ENCODE measurements at places on chromosomes 3 and 15. TPM values are rescaled to one million over a fixed set of nuclear protein-coding genes. Genes with fewer than 3 reads are reported as not detected.

DNA sequence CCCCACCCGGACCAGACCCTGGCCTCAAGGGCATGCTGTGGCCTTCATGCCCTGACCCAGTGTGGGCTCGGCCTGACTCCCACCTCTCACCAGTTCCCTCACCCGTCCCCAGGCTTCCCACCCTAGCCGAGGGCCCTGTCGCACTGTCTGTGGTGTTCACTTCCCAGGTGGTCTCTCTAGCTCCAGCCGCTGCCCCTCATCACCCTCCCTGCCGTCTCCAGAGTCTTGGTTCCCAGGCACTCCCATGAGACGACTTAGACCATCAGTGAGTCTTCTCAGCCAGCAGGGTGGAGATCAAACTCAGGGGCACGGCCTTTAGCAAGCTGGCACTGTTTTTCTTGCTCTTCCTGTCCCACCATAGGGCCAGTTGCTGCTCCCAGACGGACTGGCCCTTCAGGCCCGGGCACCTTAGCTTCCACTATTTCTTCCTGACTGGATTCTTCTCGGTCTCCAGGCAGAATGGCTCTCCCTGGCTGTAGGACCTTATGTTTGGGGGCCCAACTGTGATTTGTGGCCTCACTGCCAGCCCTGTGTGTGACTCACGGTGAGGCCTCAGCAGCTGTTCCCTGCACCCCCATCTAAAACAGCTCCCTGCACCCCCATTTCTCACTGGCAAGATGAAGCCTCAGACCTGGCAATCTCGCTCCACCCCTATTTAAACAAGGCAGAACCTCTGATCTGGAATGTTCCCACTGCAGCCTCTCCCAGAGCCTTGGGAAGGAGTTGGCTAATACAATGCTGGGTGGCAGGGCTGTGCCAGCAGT is 9.4 kb upstream of the PCSK6 start:
- H3K4me3 ChIP-seq, result no peak overlapping the region
- no peaks in the 10 kb centered on the region for H3K36me3 ChIP-seq
- no peak for DNase-seq
- H3K27ac ChIP-seq, result no peak overlapping the region

The HESX1 gene
- total RNA-seq, result 1.7 TPM

The NPAP1 gene
- not detected for total RNA-seq

- no peak for DNase-seq
- H3K36me3 ChIP-seq, result peaks cover 5% of the 10 kb centered on the region
- no peak overlapping the region for H3K27ac ChIP-seq
- H3K4me1 ChIP-seq, result peaks cover 6% of the 10 kb centered on the region
Measured at GRCh38 chr15:45425135-45425534, 46.8 kb upstream of the GATM start.

- H3K4me1 ChIP-seq, result peaks cover 45% of the 10 kb centered on the region
- no peaks in the 10 kb centered on the region for H3K27me3 ChIP-seq
- peak overlapping the region; percentile 95 for H3K4me3 ChIP-seq
- H3K36me3 ChIP-seq, result peaks cover 1% of the 10 kb centered on the region
- peak overlapping the region; percentile 100 for H3K27ac ChIP-seq
Measured at GRCh38 chr3:57556459-57557084, 498 bp downstream of the PDE12 start.

DNA sequence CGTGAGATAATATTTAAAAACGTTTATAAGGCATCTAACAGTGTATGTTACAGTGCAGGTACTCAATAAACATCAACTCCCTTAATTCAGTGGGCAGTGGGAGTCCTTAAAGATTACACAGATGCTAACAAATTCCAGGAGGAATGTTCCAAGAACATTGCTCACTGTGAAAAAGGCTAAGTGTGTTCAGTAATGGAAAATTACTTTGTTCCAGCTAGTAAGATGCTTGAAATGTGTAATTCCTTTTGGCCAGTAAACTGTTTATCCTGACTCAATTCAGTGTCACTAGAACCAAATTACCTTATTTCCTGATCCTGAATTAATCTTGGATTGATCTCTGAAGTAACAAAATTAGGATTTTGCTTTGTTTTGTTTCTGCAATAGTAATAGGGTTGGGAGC is 54.2 kb upstream of the SEMA6D start:
- no peak for DNase-seq
- no peaks in the 10 kb centered on the region for H3K36me3 ChIP-seq
- peaks cover 4% of the 10 kb centered on the region for H3K4me1 ChIP-seq
- no peak overlapping the region for H3K27ac ChIP-seq
- H3K27me3 ChIP-seq, result peaks cover 7% of the 10 kb centered on the region

The CSTA gene
- not detected for total RNA-seq

DNA sequence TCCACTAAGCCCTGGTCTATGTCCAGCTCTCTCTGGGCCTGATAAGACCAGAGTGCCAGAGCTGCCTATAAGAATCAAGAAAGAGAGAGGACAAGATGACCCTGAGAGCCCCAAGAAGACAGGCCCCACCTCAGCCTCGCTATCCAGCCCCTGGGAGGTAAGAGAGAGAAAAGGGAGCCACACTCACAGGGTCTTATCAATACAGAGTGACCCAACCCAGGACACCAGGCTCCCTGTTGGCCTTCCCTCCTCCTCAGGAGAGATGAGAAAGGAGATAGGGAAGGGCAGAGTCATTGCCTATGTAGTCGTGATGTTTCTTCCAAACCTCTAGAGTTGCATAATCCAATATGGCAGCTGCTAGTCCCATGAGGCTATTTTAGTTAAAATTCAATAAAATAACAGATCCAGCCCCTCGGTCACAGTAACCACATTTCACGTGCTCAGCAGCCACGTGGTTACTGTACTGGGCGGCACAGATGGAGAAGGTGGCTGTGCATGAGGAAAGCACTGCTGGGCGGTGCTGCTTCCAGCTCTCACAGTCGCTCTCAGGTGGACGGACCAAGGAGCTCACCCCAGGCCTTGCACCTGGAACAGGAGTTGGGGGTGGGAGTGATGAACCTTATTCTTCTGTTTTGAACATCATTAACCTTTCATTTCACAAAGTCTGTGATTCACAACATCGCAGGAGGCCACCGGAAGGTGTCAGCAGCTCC is 525.8 kb downstream of the SHQ1 start:
- no peak overlapping the region for H3K4me3 ChIP-seq
- H3K27ac ChIP-seq, result no peak overlapping the region
- peaks cover 27% of the 10 kb centered on the region for H3K4me1 ChIP-seq
- DNase-seq, result no peak
- H3K27me3 ChIP-seq, result no peaks in the 10 kb centered on the region

DNA sequence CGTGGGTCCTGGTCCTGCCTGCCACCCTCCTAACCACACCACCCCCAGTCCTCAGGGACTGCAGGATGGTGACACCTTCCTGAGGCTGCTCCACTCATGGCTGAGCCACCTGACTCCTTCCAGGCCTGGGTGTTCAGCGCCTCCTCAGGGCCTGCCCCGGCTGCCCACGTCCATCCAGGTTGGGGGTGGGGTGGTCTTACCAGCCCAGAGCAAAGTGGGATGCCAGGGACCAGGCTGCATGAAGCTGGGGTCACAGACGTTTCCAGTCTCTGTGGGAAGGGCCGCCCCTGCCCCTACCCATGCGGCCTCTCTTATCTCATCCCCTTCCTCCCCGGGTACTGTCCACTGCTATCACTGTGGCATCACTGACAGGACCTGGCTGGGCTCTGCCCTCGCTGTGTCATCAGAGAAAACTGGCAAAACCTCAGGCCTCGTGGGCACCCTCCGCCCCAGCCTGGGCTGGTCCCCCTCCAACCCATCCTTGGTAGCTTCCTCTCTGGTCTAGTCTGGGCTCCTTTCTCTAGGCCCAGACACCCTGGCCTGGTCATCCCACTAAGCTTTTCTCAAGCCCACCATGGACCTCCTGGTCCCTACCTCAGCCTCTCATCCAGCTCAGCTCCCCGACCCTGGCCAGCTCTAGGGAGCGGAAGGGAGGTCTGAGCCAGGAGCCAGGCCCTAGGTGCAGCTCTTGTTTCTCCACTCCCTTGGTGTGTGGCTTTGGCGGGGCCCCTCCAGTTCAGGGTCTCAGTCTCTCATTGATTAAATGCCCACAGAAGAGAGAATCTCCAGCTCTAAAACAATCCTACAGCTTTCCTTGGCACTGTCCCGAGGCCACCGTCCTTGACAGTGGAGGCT is 32.9 kb downstream of the WNT7A start:
- H3K36me3 ChIP-seq, result no peaks in the 10 kb centered on the region
- H3K4me1 ChIP-seq, result no peaks in the 10 kb centered on the region
- peak; percentile 70 for DNase-seq

The RASL12 gene
- total RNA-seq, result 1.7 TPM

- no peak for DNase-seq
- H3K4me3 ChIP-seq, result no peak overlapping the region
- peaks cover 2% of the 10 kb centered on the region for H3K4me1 ChIP-seq
Measured at GRCh38 chr3:114732353-114732752, 414.7 kb downstream of the ZBTB20 start.
